Stimulated activated CD4-positive, alpha-beta T cell treated with anti-CD3 and anti-CD28 coated beads, Interleukin-4, amount 100 ng/mL, for 48 hours (primary cell): ENCODE measurements at places on chromosomes 12 and 14.

GRCh38 chr14:65237023-65237814 is 134.9 kb upstream of the MAX start:
- DNase-seq, result no peak

- no peak for DNase-seq
Observed at GRCh38 chr14:100325958-100326357, 2.8 kb downstream of the SLC25A47 start.

- DNase-seq, result no peak
Observed at GRCh38 chr12:18320036-18320617, 58.8 kb downstream of the PIK3C2G start.

- no peak for DNase-seq
Observed at GRCh38 chr14:20578325-20578724, 9.5 kb downstream of the RNASE11 start.

- no peak for DNase-seq
Observed at GRCh38 chr12:132481345-132481744, 8.6 kb upstream of the FBRSL1 start.

GRCh38 chr12:1579651-1580435 is 14.5 kb downstream of the FBXL14 start:
- DNase-seq, result no peak

- DNase-seq, result no peak
Observed at GRCh38 chr12:89874146-89874545, 165.5 kb upstream of the ATP2B1 start.

DNA sequence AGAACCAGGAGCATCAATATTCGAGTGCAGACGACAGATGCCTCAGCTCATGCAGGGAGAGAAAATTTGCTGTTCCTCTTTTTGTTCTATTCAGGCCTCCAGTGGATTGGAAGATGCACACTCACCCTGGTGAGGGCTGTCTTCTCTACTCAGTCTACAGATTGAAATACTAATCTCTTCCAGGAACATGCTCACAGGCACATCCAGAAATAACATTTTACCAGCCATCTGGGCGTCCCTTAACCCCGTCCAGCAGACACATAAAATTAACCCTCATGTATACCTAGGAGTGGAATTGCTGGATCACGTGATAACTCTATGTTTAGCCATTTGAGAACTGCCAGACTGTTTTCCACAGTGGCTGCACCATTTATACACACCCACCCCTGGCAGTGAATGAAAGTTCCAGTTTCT is 4.5 kb upstream of the OAS2 start:
- no peak for DNase-seq

GRCh38 chr12:69779928-69780327 is 41.3 kb downstream of the RAB3IP start:
- DNase-seq, result no peak

GRCh38 chr14:33401311-33401710 is 462.6 kb downstream of the NPAS3 start:
- no peak for DNase-seq

- no peak for DNase-seq
Observed at GRCh38 chr12:34603382-34604035, 581.2 kb downstream of the ALG10 start.

GRCh38 chr14:85531141-85531586 is 1.2 kb downstream of the FLRT2 start:
- DNase-seq, result no peak

DNA sequence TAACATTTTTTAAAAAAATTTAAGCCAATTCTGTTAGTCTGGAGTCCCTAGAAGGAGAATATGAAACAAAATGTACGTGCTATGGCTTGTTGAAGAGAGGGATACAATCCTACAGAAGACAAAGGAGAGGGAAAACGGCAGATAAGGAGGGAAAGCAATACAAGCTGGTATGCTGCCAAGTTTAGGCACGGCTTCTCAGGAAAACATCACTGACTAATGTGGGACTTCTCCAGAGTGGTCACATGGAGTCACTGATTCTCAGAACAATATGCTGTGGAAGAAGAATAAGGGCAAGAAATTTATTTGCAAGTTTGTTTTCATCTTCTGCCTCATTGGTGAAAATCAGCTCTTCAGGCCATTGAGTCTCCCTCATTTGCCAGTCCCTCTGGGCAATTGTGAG is 22.9 kb upstream of the NR1H4 start:
- no peak for DNase-seq

DNA sequence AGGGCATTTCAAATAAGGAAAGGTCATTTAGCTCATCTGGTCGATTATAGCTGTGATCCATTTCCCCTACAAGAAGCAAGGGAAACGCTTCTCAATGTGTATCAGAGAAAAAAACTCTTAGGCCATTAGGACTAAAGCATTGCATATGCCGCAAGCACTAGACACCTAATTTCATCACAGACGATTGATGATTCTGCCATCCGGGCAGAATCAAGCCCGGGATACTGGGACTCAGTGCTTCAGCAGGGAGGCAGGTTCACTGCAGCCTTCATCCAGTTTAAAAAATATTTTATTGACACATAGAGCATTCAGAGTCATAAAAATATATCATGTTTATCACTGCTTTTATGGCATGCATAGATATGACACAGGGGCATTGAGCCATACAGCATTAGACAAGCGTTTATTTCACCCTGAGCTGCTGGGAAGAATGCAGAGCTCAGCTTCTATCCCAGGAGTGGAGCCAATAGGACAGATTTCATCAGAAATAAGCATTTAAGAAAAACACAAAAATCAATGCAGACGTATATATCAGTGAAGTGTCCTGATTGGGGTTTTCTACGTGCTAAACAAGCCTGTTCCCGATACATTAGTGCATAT is 806.9 kb downstream of the GALC start:
- DNase-seq, result no peak

DNA sequence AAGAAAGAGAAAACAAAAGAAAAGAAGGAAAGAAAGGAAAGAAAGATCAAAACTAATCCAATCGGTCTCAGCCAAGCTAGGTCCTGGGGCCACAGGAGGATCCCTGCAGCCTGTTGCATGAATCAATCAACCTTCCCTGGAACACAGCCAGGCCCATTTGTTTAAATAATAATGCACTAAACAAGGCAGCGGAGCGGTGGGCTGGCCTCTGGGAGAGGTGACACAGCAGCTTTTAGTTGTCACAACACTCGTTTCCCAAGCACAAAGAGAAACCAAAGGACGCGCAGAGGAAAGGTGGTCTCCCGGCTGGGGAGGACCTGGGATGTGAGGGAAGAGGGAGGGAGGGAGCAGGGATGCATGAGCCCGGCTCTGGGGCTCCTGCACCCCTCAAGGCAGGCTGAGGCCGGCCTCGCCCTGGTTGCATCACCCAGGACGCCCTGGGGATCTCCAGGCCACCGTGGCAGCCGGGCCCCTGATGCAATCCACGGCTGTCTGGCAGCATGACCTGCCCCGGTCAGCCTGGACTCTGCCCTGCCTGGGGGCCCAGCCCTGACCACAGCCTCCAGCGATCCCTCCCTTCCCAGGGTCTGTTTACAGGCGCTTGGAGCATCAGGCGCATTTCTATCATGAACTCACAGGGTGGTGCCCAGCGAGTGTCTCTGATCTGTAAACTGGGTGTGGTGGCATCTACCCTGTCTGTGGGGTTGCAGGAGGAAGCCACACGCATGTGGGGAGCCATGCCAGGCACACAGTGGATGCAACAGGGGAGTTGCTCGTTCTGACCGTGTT is 32.5 kb downstream of the MMP17 start:
- DNase-seq, result no peak

GRCh38 chr12:30002677-30003076 is 218.9 kb upstream of the TMTC1 start:
- no peak for DNase-seq

GRCh38 chr12:16361142-16361783 is 13.8 kb downstream of the MGST1 start:
- DNase-seq, result no peak

GRCh38 chr14:64639340-64639821 is 64.8 kb upstream of the PLEKHG3 start:
- no peak for DNase-seq

DNA sequence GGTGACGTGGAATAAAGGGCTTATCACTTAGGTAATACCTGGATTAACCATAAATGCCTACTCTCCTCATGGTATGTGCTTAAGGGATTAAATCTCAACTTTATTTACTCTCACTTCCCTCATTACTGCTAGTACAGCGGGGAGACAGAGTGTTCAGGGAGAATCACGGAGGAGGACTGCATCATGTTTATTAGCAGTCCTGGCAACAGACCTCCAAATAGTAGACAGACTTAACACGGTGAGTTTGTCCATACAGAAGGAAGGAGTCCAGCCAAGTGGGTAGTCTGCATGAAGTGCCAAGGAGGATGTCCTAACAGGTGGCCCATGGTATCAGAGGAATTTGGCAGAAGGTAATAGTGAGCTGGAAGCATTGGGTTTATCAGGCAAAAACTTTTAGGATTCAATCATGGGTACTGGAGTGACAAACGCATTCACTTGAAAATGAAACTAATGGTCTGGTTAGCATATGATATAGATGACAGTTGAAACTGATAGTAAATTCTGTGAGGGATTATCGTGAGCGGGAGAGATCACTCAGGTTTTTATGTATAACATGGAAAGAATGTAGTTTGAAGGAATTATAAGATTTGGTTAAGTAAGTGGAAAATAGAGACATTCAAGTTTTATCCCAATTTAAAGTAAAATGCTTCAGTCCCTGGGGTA is 471.8 kb downstream of the TMEM117 start:
- no peak for DNase-seq

GRCh38 chr14:81268016-81268416 is 47.3 kb upstream of the GTF2A1 start:
- DNase-seq, result no peak

- DNase-seq, result no peak
Observed at GRCh38 chr12:111409403-111409779, 3.7 kb downstream of the SH2B3 start.

DNA sequence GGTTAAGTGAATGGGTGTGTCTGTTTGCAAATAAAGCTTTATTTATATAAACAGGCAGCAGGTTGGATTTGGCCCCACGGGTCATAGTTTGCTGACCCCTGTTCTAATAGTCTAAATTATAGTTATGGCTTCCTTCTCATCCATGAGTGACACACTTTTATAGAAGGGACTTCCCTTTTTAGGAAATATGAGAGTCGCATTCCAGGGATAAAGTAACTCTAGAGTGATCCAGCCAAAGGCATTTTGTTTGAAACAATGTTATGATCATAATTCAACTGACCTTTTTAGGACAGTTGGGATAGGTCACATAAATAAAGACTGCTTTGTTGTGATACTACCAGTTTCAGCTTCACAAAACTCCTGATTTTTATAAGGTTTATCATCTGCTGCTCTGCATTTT is 87.9 kb downstream of the ALX1 start:
- DNase-seq, result no peak

- no peak for DNase-seq
Observed at GRCh38 chr14:54108481-54109471, 152.2 kb upstream of the BMP4 start.

GRCh38 chr14:81315341-81315740 is 84.8 kb downstream of the STON2 start:
- no peak for DNase-seq

DNA sequence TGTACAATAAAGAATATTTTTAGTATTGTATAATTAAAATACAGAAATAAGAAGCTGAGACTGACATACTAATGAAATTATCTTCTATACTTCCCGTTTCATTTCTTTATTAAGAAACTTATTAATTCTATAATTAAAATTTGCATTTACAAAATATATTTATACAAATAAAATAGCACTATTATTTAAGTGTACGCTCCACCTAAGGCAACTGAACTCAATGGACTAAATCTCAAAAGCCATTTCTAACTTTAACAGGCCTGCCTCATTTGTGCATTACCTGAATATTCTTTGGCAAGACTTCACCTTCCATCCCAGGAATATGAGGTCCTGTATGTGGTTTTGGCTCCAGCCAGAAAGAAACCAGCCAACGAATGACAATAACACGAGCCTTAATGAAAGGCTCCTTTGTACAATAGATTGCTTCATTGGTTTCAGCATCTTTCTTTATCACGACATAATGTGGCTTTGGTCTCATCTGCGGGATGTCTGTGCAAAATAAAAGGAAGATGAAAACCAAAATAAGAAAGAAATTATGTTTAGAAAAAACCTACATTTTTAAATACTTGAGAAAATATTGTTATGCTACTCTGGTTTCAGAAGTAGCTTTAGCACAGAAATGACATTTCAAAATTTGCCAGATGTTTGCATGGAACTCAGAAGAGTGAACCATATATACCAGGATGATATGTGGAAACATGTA is 58.7 kb downstream of the RALGAPA1 start:
- no peak for DNase-seq

DNA sequence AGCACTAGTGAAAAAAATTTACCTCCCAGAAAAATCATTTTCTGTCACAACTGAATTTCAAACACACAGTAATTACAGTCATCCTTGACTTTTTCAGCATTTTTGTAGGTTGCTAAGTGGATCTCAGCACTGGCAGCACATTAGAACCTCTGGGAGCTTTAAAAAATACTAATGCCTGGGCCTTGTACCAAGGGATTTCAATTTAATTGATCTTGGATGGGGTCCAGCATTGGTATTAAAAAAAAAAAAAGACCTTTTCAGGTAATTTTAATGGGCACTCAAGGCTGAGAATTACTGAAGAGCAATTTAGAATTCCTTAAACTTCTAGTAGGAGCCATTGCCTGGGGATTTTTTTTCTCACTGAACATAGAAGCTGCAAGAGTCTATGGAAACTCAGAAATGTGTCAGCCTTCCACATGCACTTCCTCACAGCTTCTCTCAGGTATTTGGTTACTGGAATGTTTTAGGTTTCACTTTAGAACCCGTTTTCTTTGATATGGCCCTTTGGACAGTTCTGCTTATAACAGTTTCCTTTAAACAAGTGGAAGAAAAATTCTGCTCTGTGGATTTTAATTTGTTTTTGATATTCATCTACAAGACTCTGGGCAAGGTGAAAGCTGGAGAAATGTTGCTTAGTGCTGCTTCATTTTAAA is 88.5 kb upstream of the DACT1 start:
- DNase-seq, result no peak

GRCh38 chr12:38555620-38556591 is 239.3 kb downstream of the ALG10B start:
- DNase-seq, result no peak

- DNase-seq, result no peak
Observed at GRCh38 chr14:34548472-34548981, 9.0 kb upstream of the EAPP start.

DNA sequence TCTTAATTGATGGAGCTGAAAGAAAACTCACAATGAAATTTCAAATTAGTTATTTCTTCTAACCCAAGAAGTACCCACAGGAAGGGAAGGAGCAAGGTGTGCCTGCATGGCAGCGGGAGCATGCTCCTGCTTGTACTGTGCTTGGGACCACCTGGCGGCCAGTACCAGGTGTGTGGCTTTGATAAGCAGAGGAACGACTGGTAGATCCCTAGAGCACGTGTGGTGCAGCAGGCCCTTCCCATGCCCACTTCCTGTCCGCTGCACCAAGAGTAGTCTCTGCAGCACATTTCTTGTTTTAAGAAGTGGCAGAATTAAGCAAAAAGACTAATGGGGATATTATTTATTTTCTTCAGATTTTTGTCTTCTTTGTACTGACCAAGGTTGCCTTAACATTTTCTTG is 122.3 kb upstream of the ATF1 start:
- DNase-seq, result no peak

- no peak for DNase-seq
Observed at GRCh38 chr12:132276066-132276826, 53.1 kb downstream of the GALNT9 start.
